ENCODE measurements at places on chromosomes 3 and 15. TPM values are rescaled to one million over a fixed set of nuclear protein-coding genes. Genes with fewer than 3 reads are reported as not detected.

DNA sequence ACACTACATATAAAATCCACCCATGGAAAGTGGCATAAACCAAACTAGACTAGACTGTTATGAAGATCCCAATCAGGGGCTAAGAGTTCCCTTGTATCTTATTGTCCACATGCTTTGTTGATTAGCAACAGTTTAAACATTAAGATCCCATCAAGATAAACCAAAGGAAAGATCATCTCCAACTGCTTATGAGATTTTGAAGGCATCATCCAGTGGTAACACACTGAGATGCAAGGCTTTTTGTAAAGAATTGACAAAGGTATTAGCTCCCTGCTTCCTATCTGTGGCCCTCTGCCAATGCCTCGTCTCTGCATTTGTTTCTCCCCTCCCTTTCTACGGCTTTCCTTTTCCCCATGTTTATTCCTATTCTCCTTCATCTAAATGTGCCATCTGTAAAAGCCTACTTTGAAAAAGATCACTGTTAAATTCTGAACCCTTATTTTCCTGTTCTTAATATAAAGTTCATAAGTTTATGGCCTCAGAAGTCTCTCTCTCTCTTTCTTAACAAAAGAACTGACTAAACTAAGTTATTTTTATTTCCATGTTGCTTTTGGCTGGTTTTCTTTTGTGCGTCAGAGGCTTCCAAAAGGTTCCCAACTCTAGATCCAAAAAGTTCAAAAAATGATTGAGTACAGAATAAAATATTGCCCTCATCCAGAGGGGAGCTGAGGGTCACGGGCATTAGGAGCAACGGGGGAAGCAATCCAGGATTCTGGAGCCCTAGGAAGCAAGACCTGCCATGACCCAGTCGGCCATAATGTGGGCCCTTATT is 5.5 kb downstream of the PLD1 start:
- DNase-seq = no peak

DNA sequence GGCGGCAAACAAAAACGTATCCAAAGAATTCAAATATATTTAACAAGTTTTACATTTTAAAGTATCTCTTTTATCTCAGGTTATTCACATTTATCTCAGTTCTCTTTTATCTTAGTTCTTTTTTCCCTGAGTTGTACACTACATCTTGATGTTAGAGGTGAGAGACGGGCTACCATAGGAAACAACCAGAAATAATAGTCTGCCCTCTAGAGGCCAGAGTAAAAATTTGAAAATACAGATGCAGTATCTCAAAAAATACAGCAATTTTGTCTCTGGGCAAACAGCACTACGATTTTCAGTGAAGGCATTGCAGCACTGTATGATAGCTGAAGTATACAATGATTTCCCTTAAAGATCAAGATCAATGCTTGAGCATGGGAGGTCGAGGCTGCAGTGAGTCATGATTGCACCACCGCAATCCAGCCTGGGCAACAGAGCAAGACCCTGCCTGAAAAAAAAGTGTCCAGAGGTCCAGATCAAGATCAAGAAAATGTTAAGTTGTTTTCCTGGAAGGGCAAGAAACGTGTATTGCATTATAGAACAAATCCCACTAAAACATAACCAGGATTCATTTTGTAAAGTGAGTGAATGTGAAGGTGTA is 82.6 kb upstream of the ATP11B start:
- DNase-seq = no peak

DNA sequence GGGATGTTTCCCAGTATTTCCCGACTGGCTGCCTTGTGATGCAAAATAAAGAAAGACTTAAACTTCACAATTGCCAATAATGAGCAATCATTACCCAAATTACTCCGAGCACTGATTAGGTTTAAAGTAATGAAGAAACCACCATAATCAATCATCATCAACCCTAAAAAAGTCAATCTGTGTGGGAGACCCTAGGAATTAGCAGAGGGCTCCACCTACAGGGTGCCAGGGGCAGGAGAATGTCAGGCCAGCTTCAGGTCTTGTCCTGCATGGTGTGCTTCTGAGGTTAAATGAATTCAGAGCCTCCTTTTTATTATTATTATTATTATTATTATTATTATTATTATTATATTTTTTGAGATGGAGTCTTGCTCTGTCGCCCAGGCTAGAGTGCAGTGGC is 478.0 kb upstream of the ARRDC4 start:
- no peak for DNase-seq

GRCh38 chr15:100703032-100703578 is 100.7 kb downstream of the ASB7 start:
- DNase-seq = no peak

The FBXO40 gene
- 0.32 TPM for total RNA-seq

The SLC51B gene
- not detected for total RNA-seq
